ENCODE measurements at places on chromosomes 3 and 15.
A peak's percentile ranks its signal among the peaks of the same experiment; 100 is the strongest.

- peak; percentile 8 for DNase-seq
These were observed 45.8 kb downstream of the TM6SF1 start for GRCh38 chr15:83153288-83153687.

DNA sequence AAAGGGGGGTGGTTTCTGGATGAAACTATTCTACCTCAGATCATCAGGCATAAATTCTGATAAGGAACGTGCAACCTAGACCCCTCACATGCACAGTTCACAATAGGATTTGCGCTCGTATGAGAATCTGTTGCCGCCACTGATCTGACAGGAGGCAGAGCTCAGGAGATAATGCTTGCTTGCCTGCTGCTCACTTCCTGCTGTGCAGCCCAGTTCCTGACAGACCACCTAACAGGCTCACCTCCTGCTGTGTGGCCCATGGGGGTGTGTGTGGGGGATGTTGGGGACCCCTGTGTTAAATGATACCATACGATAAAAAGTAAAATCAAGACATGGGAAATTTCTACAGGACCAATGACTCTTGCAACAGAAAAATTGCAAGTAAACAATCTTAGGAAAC is 24.0 kb downstream of the CP start:
- no peak for DNase-seq

DNA sequence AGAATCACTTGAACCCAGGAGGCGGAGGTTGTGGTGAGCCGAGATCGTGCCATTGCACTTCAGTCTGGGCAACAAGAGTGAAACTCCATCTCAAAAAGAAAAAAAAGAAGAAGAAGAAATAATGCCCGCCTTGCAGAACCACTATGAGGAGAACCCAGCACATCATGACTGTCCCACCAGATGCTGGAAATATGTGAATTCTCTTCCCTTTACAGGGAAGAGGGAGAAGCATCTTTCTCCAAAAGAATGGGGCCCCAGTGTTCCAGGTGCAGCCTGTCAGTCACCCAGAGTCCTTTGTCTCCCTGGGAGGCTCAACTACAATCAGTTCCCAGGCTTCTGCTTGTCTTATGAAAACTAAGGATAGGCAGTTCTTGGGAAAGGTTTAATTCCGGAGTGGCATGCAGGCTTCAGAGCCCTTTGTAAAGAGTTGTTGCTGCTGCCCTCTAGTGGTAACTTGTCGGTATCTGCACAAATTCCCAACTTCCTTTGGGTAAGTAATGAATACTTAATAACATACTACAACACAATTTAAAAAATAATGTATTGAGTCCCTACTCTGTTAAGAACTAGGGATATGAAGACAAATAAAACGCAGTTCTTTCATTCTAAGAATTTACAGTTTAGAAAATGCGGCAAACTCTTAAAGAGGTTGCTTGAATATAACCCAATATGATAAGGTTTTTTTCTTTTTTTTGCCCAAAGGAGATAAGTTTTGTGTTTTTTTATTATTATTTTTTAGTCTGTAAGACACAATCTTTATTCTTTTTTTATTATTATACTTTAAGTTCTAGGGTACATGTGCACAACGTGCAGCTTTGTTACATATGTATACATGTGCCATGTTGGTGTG is 18.6 kb upstream of the TICRR start:
- DNase-seq, result peak; percentile 75

DNA sequence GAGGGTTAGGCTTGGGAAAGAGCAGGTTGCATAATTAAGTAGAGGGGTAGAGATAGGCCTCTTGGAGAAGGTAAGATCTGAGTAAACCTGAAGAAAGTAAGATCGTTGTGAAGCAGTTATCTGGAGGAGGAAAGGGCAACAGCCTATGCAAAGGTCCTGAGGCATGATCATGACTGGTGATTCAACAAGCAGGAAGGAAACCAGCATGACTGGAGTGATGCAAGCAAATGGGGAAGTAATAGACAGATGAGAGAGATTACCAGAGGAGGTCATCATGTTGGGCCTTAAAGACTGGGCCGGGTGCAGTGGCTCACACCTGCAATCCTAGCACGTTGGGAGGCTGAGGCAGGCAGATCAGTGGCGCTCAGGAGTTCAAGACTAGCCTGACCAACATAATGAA is 360.2 kb downstream of the EPHB1 start:
- no peak for DNase-seq

DNA sequence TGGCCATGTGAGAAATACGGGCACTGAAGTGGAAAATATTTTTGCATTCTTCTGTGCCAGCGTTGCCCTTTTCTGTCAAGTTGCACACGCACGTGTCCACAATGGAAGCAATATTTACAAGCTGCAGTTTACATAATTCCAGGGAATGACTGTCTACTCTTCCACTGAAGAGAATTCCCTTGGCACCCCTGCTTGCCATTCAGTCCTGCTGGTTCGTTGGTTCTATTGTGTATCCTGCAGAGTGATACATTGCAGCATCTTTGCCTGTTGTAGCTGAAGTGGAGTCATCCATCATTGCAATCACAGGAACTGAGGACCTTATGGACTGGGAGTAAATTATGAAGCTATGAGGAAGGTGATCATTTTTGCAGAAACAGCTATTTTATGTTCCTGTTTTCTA is 759.4 kb downstream of the ROBO2 start:
- no peak for DNase-seq

- DNase-seq, result peak; percentile 58
These were observed 3.5 kb upstream of the ISG20 start for GRCh38 chr15:88635318-88635717.

DNA sequence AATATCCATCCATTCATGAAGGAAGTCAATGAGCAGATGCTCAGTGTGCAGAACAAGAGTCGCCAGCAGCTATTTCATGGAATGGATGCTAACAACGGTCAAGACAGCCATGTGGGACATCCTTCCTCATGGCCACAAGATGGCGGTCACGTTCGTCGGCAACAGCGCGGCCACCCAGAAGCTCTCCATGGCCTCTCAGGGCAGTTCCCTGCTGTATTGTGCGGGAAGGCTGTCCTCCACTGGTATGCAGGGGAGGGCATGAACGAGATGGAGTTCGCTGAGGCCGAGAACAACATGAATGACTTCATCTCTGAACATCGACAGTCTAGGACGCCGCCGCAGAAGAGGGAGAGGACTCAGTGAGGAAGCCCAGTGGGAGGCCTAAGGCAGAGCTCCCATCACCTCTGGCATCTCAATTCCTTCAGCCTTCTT is 208.3 kb downstream of the TJP1 start:
- peak; percentile 58 for DNase-seq

GRCh38 chr15:60889491-60889890 is 339.6 kb downstream of the RORA start:
- DNase-seq, result no peak

GRCh38 chr15:91055548-91056331 is 33.3 kb upstream of the VPS33B start:
- peak; percentile 51 for DNase-seq

GRCh38 chr15:100783291-100783690 is 96.3 kb upstream of the ALDH1A3 start:
- no peak for DNase-seq

DNA sequence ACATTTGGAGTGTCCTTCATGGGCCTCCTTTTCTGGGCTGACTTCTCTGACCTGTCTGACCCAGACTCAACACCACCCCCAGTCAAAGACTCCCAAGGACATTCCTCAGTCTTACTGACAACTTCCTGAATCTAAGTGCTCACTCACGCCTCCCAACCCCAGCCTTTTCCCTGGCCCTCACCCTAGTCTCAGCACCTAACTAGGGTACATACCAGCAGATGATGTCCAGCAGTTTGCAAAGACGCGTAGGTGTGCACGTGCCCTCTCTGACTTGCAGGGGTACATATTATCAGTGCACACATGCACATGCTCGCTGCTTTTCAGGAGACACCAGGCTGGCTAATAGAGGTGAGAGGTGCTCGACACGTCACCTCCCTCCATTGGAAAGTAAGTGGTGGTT is 38.7 kb upstream of the SLCO2A1 start:
- no peak for DNase-seq

DNA sequence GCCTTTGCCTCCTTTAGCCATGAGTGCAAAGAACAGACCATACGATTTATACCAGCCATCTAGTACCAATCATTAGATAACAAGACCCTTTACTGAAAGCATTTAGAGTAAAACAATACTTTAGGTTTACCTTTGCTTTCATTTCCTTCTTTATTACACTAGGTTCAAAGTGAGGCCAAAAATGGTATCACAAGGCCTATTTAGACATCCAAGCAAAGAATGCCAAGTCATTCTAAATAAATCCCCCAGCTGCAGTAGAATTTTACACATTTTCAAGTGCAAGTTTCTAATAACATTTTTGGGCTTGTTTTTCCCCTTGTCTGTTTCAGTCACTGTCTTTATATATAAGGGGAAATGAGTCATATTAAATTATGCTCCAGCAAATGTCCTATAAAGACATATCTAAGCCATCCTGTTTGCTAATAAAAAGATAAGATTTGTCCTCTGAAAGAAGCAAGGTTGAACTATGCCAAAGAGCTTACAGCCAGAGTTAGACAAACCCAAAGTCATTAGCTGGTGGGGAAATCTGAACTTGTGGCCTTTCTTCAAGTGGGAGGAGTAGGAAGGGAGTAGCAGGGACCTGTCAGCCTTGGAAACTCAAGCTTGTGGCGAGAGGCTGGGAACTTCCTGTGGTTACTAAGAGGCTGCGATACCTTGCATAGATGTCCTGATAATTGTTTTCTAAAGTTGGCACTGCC is 232.7 kb downstream of the MECOM start:
- DNase-seq, result peak; percentile 10

DNA sequence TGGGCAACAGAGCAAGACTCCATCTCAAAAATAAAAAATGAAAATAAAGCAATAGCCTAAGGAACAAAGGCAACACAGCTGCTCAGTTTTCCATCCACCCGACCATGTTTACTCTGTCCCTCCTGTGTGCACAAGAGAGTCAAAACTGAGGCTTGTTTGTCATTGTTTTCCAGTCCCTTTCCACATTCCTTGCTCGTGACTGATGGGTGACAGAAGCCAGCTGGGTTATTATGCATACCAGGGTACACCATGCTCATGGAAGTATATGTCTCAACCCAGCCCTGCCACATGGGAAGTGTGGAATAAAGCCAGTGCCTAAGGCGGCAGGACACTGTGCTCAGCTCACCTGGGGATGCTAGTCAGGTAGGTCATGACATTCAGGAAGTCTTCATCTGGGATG is 49.5 kb downstream of the MCF2L2 start:
- no peak for DNase-seq
